ENCODE measurements at places on chromosomes 1 and 21. TPM values are rescaled to one million over a fixed set of nuclear protein-coding genes. Genes with fewer than 3 reads are reported as not detected.

Gene TDRD10
- total RNA-seq, result not detected

Gene TNFRSF8
- total RNA-seq, result 31.1 TPM

Gene DIRAS3
- not detected for total RNA-seq

DNA sequence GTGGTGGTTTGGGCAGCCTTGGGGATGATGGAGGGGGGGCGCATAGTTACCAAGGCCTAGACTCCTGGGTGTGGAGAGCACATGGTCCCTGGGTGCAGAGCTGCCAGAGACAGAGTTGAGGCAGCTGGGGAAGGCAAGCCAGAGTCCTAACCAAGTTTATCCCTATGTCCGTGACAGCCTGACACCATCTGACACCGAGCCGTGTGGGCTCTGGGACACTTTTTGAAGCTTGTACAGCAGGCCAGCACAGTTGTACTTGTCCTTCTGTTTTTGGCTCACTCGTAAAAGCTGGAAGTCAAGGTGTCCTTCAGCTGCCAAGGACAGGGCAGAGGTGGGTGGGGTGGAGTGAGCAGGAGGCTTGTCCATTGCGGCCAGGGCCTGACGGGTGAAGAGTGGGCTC is 28.5 kb downstream of the SLC26A9 start:
- no peak for DNase-seq

DNA sequence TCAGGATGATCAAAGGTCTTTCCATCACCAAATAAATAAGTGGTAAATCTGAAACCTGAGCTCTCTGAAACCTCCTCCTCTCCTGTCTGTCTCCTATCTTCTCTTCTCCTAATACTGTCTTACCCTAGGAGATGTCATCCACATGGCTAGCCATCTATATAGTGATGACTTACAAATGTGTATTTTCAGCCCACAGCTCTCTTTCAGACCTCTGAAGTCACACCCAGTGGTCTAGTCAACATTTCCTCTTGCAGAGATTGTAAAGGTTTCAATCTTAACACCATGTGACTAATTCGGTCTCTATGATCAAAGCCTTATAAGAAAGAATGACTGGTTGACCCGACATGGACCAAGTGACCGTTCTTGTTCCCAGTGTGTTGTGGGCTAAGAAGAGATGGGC is 63.1 kb upstream of the DPT start:
- DNase-seq, result no peak

- DNase-seq, result no peak
Observed at GRCh38 chr1:43256675-43257570, 12.9 kb upstream of the TMEM125 start.

- DNase-seq, result no peak
Observed at GRCh38 chr1:45470306-45470798, 20.6 kb downstream of the TESK2 start.

- DNase-seq, result no peak
Observed at GRCh38 chr1:21126324-21126723, 50.4 kb downstream of the EIF4G3 start.

GRCh38 chr1:114559356-114559755 is 22.1 kb downstream of the BCAS2 start:
- no peak for DNase-seq

Measured in activated CD4-positive, alpha-beta memory T cell treated with anti-CD3 and anti-CD28 coated beads for 36 hours (primary cell).